ENCODE measurements at places on chromosomes 16 and 17.

DNA sequence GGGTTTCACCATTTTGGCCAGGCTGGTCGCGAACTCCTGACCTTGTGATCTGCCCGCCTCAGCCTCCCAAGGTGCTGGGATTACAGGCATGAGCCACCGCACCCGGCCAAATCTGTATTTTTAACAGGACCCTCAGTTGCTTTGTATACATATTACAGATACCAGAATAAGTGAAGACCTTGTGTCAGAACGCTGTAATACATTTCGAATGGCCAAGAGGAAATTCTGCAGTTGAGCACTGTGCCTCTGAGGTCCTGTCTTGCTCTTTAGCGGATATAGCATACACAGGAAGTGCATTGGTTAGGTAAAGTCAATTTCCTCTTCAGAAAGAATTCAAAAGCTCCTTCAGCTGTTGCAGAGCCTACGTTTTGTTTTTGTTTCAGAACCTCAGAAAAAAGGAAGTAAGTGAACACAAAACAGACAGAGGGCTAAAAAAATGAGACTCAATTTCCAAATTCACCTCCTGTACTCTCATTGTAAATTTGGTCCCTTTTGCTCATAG, 15.7 kb downstream of the CRLF3 start:
- no peak for DNase-seq

GRCh38 chr17:48127371-48128051, 19.9 kb downstream of the SNX11 start:
- DNase-seq, result no peak

GRCh38 chr16:84209989-84210388, 19.0 kb downstream of the ADAD2 start:
- no peak for DNase-seq

DNA sequence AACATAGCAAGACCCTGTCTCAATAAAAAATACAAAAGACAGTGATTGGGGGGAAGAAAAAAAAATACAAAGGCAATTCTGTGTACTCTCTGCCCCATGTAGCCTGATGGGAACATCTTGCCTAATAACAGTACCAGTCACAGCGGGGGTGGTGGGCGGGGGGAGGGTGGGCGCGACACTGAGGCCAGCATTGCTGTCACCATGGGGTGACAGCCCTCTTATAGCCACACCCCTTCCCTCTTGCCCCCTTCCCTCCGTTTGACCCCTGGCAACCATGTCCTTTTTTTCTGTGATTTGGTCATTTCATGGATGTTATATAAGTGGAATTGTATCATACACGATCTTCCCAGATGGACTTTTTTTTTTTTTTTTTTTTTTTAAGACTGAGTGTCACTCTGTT, 80.9 kb downstream of the DNAH17 start:
- no peak for DNase-seq

DNA sequence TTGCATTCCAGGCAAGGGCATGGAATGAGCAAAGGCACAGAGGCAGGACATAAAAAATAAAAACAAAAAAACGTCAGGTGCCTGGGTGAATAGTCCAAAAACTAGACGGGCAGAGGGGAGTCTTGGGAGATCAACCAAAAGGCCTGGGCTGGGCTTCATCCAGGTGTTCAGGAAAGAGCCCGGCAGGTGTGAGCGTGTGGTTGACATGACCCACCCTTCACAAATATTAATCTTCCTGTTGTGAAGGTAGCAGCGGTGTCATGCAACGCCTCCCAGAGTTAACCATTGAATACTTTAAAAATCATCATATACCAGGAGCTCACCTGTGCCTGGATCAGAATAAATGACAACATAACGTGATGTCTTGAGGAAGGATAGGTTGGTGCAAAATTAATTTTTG, 90.6 kb downstream of the USP22 start:
- no peak for DNase-seq

GRCh38 chr16:24430954-24431760, 108.2 kb upstream of the RBBP6 start:
- DNase-seq, result no peak
